ENCODE measurements at places on chromosomes 3 and 15.

DNA sequence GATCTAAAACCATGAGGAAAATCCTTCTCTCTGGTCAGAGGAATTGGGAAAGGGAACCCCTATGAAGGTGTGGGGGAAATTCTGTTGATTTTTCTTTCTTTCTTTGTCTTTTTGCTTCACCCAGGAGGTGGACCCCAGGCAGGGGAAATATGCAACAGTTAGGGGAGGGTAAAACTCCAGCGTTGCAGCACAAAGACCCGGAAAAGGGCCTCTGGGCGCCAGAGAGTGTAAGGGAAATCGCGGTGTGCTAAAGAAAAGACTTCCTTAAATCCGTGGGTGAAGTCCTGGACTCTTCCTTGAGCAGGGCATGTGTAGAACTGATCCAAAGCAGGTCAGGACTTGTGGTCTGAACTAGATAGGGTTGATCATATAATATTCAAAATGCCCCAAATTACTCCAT is 11.1 kb upstream of the TBC1D21 start:
- DNase-seq = no peak

- DNase-seq = no peak
Observed at GRCh38 chr15:81612631-81613030, 238.6 kb upstream of the TMC3 start.

DNA sequence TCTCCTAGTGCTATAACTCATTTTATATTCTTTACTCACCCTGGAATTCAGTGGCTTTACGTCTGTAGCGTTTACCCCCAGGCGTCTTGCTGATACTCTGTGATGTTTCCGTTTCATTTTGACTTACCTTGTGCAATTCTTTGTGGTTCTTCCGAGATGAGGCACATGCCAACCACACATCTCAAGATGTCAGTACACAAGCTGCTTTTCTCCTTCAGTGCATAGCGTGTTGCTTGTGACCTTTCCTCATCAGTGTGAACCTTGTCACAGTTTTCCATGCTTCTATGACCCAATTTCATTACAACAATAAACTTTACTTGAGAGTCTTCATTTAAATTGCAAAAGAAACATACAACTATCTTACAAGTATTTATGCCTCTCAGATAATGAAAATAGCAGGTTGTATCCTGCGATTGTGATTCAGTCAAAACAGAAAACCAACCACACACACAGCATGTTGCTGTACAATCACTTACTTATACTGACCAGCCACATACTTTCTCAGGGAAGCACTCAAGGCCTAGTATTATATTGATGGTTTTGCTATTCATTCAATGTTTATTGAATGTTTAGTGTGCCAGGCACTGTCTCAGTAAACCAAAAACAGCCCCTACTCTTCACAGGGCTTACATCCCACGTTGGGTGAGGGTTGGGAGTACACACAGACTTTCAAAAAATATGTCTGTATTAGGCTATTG is 4.6 kb upstream of the TBL1XR1 start:
- DNase-seq = peak; percentile 61

GRCh38 chr3:171458864-171459136 is 1.4 kb downstream of the TNIK start:
- DNase-seq = no peak

DNA sequence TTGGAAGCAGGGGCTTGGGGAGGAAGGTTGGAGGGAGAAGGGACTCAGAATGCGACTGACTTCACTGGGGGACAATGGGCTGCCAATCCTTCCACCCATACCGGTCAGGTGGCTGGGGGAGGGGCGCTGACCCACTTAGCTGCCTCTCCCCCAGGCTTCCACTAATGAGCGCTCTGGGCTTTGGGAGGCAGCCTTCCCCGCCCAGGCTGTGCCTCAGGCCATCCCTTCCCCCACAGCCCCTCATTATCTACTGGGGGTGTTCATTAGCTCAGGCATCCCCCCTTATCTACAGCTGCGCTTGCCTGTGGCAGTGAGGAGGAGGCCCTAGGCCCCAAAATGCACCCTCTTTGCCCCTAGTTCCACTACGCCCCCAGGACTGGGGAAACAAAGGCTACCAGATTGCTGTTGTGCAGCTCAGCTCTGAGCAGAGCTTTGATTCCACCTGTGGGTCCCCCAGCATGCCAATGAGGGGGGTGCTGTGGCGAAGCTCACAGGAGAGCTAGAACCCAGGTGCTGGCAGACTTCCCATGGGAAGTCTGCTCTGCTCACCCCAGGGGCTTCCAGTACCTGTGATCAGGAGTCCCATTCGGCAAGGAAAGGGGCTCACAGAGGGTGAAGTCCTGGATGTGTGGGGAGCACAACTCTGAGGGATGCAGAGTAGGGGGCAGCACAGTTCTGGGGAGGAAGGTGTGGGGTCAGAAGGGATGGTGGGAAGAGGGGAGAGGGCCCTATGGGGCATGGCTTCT is 29.4 kb upstream of the SEMA3F start:
- no peak for DNase-seq

DNA sequence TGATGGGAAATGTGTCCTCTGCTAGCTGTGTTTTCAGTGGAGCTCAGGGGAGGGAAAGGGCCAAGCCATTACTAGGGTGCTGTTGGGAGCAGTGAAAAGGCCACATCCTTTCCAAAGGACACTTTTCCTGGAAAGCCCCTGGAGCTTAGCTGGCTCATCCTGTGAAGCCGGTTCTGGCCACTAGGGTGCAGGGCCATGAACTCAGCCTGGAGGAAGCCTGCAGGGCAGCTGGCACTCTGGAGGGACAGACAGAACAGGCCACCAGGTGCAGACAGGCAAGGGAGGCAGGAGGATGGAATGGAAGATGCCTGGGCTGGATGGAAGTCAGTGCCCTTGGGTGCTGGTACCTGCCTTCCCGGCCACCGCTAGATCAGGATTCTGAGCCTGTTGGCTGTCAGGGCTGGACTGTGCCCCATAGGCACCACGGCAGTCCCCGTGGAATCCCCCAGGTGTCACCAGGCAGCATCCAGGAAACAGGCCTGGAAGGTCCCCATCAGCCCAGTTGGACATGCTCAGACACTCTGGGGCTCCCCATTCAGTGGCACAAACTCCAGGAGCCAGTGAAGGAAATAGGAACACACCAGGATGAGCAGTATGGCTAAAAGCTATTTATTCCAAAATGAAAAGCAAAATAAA is 76.2 kb upstream of the C2CD4B start:
- DNase-seq = no peak

DNA sequence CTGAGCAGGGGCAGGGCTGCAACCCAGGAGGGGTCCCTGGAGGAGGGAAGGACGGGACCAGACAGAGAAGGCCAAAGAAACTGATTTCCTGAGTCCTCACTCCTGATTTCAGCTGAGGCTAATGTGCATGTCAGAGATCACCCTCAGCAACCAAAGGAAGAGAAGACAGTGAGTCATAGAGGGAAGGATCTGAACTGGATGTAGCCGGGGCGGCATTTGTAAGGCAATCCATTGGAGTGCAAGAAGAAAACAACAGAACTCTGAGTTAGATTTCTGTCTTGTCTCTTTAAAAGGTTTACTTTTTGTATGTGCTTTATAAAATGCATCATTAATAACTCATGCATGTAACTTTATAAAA is 105.3 kb upstream of the AGBL1 start:
- no peak for DNase-seq

DNA sequence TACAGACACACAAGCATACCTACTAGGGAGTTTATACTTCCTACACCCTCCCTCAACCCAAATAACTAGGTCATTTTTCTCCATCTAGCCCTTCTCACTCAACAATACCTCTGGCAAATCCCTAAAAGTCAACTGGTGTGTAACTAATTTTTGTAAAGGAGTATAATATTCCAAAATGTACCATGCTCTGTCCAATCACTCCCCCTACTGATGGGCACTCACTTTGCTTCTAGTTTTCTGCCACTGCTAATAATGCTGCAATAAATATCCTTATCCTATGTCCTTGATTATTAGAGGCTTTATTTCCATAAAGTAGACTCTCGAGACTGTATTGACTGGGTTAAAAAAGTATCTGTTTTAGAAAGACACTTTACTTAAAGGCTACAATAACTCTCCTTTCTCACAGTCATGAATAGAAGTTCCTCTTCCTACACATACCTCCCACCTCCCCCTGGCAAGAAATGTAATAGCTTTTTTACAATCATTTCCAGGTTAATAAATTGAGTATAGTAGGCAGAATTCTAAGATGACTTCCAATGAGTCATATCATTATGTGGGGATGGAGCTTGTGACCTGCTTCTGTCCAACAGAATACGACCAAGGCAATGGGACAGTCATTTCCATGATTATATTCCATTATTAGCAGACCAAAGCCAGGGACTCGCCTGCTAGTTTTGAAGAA is 30.0 kb downstream of the SHQ1 start:
- no peak for DNase-seq
